8988T (cell line): ENCODE measurements at places on chromosomes 1 and 21.

DNA sequence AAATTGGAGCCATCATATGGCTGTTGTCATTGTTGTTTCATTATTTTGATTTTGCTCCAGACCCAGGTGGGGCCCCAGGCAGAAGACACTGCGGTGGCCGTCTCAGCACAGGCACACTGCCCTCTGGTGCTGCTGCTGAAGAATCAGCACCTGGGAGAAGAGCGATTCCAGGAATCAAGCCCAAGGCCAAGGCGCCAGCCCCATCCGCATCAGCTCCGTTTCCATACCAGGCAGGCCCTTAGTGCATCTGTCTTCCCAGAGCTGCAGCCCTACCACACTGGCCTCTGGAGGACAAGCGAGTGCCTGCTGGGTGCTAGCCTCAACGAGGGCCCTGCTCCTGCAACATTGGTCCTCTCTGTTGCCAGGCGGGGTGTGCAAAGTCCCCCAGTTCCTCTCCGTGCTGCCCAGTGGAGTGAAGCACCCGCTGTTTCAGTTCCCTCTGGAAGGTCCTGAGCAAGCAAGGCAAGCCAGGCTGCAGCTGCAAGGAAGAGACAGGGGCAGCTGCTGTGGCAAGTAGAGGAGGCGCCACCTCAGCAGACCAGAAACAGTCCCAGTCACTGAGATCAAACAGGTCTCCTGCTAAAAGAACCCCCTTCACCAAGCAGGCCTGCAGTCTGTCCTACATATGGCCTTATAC, 5.2 kb downstream of the GRIK3 start:
- no peak for DNase-seq

- peak; percentile 81 for DNase-seq
These were observed 32.3 kb downstream of the KIAA2013 start for GRCh38 chr1:11893907-11894251.

- DNase-seq = no peak
These were observed 6.1 kb downstream of the RNF223 start for GRCh38 chr1:1067860-1068516.

GRCh38 chr1:154859786-154860155, 10.3 kb downstream of the KCNN3 start:
- DNase-seq = no peak

- no peak for DNase-seq
These were observed 13.9 kb downstream of the DLGAP3 start for GRCh38 chr1:34915521-34915920.

DNA sequence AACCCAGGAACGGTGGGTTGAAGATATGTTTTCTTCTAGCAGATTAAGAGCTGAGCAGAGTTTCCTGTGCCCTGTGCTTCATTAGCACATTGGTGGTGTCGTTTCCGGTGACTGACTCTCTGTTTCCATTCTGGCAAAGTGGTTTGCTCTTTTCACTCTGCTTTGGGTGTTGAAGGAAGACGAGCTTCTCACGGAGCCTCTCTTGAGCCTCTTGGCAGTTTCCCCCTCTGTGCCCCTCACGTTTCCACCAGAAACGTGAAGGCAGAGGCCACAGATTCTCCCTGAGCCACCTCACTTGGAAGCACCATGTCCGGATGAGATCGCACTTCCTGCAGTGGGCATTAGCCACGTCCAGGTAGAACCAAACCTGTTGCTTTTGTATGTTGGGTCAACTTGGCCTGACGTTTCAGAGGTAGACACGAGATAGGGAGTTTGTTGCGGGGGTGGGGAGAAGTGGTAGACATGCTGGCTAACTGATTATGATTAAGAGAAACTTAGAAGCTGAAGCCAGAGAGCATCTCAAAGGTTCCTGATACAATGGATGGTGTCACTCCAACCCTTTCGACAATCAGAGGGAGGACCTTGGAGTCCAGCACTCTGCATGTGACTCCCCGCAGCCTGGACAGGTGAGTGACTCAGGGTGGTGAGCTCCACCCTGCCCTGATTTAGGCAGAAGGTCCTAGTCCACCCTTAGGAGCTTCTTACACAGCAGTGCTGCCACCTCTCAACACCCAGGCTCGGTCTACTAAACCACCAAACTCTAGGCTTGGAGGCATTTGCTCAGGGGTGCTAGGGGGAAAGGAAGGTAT, at the start of gene LAX1:
Gene LAX1 (plus strand): TSS at position 155 of the 809 bp plus-strand sequence. CDS start 383 bp downstream, at position 538.
- DNase-seq = no peak

GRCh38 chr21:26227130-26227529, 56.6 kb upstream of the APP start:
- DNase-seq = no peak

DNA sequence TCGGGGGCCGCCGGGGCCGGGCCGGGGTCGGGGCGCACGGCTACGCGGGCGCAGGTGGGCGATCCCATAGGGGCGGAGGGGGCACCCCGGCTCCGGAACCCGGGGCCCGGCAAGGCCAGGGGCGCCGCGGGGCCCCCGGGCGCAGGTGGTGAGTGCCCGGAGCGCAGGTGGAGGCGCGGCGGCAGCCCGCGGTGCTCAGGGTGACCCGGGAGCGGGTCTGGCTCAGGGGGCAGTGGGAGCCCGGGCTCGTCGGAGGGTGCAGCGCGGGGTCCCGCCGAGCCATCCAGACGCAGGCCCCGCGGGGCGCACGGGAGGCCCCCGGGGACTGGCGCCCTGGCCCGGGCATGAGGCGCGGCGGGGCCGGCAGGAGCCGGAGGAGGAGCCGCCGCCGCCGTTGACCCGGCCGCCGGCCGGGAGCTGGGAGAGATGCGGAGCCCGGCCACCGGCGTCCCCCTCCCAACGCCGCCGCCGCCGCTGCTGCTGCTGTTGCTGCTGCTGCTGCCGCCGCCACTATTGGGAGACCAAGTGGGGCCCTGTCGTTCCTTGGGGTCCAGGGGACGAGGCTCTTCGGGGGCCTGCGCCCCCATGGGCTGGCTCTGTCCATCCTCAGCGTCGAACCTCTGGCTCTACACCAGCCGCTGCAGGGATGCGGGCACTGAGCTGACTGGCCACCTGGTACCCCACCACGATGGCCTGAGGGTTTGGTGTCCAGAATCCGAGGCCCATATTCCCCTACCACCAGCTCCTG, 489 bp downstream of the CELSR2 start:
- DNase-seq = no peak

DNA sequence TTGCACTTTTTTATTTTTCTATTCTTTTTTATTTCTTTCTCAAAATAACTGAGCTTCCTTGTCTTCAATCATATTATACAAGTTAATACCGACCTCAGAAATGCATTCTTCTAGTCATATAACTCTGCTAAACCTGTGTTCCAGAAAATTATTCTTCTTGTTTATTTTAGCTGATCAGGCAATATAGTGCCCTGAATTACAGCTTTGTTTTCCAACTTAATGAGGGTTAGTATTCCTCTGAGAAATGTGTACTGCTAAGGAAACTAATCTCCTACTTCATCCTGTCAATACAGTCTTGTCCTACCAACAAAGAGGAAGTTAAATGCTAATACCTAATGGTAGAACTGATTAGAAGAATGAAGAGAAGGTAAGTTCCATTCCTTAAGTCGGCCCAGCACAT, 13.0 kb downstream of the BRINP3 start:
- DNase-seq = no peak

- DNase-seq = no peak
These were observed 23.2 kb downstream of the GLUL start for GRCh38 chr1:182368358-182368757.

GRCh38 chr1:189567890-189568289, 909.8 kb downstream of the BRINP3 start:
- no peak for DNase-seq

GRCh38 chr1:24180676-24181075, 6.4 kb downstream of the IFNLR1 start:
- no peak for DNase-seq

- DNase-seq = no peak
These were observed 48.7 kb upstream of the LRRC7 start for GRCh38 chr1:69519006-69519405.

DNA sequence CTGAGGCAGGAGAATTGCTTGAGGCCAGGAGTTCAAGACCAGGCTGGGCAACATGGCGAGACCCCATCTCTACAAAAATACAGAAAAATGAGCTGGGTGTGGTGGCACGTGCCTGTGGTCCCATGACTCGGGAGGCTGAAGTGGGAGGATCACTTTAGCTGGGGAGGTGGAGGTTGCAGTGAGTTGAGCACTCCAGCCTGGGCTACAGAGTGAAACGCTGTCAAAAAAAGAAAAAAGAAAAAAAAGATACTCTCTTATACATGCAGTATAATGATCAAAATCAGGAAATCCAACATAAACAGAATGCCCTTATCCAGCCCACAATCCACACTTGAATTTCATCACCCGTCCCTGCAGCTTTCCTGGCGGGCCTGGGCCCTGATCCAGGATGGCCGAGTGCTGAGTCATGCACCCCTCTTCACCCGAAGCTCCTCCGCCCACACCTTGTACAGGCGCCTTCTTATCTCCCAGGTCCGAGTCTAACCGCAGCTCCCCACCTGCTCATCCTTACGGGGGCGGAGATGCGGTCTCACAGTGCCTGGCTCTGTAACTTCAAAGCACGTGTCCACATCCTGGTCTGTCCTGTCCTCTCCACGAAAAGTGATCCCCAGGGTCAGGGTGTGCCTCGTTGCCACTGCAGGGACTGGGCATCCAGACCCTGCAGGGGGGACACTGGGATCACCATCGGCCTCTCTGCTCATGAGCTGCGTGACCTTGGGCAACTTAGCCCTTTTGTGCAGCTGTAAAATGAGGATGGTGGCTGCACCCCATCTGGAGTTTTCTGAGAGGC, 120.2 kb upstream of the SLC45A1 start:
- peak; percentile 29 for DNase-seq

GRCh38 chr1:13749543-13750341, 49.8 kb downstream of the PRDM2 start:
- DNase-seq = no peak

- no peak for DNase-seq
These were observed 674.5 kb upstream of the CXADR start for GRCh38 chr21:16838331-16838730.

DNA sequence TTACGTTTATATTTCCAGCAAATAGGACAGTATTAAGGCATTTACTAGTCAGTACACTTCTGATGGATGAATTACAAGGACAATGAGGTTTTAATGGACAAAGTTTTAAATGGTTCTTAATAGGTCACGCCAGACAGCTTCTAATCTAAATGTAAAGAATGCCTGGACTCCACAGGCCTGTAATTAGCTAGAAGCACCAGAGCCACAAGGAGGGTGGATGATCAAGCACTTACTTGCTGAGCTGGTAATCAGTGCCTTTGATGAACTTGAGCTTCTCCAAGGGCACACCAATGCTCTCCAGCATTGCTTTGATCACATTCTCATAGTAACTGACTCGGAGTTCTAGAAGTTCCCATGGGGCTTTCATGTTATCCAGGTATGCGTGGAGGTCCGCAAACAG, 6.8 kb downstream of the YARS1 start:
- no peak for DNase-seq

GRCh38 chr1:67135354-67135753, 584 bp upstream of the C1orf141 start:
- no peak for DNase-seq

GRCh38 chr1:6497867-6498575, 6.6 kb upstream of the PLEKHG5 start:
- DNase-seq = no peak

- DNase-seq = no peak
These were observed 14.8 kb downstream of the AVPR1B start for GRCh38 chr1:206102292-206102936.

GRCh38 chr1:41238311-41238988, 3.7 kb downstream of the SCMH1 start:
- no peak for DNase-seq

DNA sequence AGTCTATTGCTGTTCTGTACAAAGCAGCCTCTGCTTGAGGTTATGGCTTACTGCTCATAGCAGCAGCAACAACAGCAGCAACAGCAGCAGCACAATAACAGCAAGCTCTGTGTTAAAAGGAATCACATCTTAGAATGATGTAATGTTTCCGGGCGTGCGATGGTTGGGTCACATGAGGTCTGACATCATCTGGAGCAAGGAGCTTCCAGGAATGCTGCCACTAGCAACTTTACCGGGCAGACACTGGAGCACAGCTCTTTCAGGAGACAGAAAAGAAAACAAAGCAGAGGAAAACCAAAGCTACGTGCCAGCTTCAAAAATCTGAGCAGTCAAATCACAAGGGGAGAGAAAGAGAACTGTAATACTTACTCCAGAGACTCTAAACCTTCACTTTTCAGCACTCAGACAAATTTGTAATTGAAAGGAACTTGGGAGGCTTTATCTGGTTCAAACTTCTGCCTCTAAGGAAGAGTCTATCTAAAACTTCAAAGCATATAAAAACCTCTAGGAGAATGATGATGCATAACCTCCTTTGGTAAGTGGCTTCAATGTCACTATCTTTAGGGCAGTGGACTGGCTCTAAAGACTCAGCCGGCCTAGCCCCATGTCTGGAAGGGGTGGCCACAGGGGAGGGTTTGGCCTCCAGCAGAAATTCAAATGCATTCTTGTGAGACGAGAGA, 28.3 kb upstream of the RAB3GAP2 start:
- no peak for DNase-seq

DNA sequence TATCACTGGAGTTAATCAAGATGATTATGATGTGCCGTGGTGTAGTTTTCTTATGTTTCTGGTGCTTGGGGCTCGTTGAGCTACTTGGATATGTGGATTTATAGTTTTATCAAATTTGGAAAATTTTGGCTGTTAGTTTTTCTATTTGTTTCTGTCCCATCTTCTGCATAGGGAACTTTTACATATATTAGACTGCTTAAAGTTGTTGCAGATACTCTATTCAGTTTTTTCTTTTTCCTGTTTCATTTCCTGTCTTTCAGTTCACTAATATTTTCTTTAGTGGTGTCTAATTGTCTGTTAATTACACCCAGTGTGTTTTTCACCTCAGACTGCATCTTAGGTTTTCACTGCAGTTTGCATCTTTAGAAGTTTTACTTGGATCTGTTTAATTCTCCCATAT, 247.7 kb downstream of the CAMTA1 start:
- no peak for DNase-seq
